ENCODE measurements at places on chromosomes 2 and 18.

DNA sequence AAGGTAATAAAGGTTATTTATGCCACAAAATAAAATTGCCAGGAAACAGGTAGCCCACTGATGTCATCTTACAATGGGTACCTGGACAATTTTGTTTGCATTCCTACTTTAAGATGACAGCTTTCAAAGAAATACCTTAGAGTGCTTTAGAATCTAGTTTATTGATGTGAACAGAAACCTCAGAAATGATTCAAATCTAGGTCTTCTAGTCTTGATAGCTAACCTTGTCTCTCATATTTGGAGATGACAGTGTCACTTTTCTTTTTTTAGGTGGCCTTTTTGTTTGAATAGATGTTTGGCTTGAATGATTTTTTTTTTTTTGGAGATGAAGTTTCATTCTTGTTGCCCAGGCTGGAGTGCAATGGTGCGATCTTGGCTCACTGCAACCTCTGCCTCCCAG is 69.1 kb downstream of the PIK3C3 start:
- H3K27me3 ChIP-seq = no peaks in the 10 kb centered on the region
- no peak for DNase-seq
- H3K36me3 ChIP-seq = peaks cover 73% of the 10 kb centered on the region
- no peak overlapping the region for H3K4me3 ChIP-seq
- H3K4me1 ChIP-seq = no peaks in the 10 kb centered on the region

DNA sequence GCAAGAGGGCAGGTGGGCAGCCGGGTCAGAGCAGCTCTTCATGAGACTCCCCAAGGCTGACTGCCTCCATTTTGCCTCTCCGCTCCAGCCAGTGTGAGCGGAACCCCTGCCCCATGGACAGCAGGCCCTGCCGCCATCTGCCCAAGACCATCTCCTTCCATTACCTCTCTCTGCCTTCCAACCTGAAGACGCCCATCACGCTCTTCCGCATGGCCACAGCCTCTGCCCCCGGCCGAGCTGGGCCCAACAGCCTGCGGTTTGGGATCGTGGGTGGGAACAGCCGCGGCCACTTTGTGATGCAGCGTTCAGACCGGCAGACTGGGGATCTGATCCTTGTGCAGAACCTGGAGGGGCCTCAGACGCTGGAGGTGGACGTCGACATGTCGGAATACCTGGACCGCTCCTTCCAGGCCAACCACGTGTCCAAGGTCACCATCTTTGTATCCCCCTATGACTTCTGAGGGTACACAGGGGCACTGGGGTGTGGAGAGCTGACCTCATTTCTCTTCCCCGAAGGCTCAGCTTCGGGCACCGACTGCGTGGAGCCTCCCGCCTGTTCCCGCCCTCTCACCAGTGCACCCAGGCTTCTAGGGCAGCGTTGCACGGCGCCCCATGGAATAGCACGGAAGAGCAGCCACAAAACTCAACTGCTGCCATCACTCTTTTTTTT is 49.0 kb downstream of the FBLN7 start:
- no peak for DNase-seq
- H3K36me3 ChIP-seq = no peaks in the 10 kb centered on the region
- no peak overlapping the region for H3K27ac ChIP-seq
- peaks cover 15% of the 10 kb centered on the region for H3K4me1 ChIP-seq
- no peaks in the 10 kb centered on the region for H3K27me3 ChIP-seq
- H3K4me3 ChIP-seq = no peak overlapping the region

GRCh38 chr18:23541349-23542093 is 38.2 kb downstream of the RMC1 start:
- peaks cover 70% of the 10 kb centered on the region for H3K36me3 ChIP-seq
- no peak overlapping the region for H3K27ac ChIP-seq
- H3K27me3 ChIP-seq = no peaks in the 10 kb centered on the region
- DNase-seq = no peak
- H3K4me1 ChIP-seq = peaks cover 26% of the 10 kb centered on the region

DNA sequence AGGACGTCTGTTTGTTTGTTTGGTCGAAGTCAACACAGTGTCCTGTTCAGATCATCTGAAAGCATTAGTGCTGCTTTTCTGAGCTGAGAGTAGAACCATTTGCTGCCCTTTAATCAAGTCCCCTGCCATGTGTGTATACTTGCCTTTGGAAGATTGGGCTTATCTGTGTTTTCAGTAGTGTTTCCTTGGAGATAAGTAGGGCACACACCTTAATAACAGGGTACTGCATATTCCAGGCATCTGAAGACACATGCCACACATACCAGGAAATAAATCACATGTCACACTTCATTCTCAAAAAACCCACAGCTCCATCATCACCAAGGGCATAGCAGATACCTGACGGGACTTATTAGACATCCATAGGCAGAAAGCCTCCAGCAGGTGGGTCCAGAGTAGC is 157.4 kb downstream of the SOX11 start:
- H3K27me3 ChIP-seq = no peaks in the 10 kb centered on the region
- H3K36me3 ChIP-seq = no peaks in the 10 kb centered on the region
- DNase-seq = no peak
- no peaks in the 10 kb centered on the region for H3K4me1 ChIP-seq
- H3K4me3 ChIP-seq = no peak overlapping the region
- no peak overlapping the region for H3K27ac ChIP-seq

DNA sequence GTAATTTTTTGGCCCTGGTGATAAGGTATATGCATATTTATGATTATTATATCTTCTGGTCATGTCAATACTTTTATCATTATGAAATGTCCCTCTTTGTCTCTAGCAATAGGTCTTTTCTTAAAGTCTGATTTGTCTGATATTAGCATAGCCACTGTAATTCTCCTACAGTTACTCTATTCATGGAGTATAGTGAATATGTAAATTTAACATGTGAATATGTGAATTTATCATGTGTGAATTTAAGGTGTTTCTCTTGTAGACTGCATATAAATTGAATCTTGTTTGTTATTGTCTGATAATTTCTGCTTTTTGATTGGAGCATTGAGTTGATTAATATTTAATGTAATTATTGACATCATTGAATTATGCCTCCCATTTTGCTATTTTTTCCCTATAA is 259.4 kb downstream of the HRH4 start:
- H3K27ac ChIP-seq = no peak overlapping the region
- H3K36me3 ChIP-seq = no peaks in the 10 kb centered on the region
- H3K4me3 ChIP-seq = no peak overlapping the region
- H3K4me1 ChIP-seq = no peaks in the 10 kb centered on the region

DNA sequence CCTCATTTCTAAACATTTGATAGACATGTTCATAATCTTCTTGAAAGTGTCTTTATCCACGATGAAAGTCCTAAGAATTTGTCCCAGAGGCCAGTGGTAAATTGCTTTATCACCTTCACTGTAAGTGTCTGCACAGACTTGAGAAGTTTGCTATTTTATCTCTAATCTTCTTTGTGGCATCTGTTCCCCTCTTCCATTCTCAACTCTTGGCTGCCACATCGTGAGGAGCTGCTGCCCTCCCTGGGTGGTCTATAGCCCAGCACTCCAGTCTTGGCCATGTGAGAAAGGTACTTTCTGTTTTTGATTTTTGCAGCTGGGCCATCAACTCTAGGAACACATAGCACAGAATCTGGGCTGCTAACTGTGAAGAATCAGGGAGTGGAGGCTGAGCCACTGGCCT is 45.5 kb downstream of the SLC14A2 start:
- no peak overlapping the region for H3K27ac ChIP-seq
- no peaks in the 10 kb centered on the region for H3K36me3 ChIP-seq
- peaks cover 10% of the 10 kb centered on the region for H3K4me1 ChIP-seq

DNA sequence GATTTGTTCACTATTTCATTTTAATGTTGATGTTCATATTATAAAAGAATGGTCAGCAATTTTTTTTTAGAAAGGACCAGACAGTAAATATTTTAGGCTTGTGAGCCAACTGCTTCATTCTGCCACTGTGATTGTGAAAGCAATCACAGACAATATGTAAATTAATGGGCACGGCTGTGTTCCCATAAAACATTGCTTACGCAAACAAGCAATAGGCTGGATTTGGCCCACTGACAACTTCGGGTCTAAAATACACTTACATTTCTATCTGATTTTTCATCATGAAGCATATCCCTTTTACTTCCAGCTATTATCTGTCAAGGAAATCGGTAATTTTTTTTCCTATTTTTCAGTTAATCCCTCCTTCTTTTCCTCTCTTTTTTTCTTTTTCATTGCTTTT is 182.2 kb upstream of the CDH2 start:
- no peaks in the 10 kb centered on the region for H3K36me3 ChIP-seq
- no peaks in the 10 kb centered on the region for H3K4me1 ChIP-seq
- no peaks in the 10 kb centered on the region for H3K27me3 ChIP-seq
- no peak overlapping the region for H3K4me3 ChIP-seq

DNA sequence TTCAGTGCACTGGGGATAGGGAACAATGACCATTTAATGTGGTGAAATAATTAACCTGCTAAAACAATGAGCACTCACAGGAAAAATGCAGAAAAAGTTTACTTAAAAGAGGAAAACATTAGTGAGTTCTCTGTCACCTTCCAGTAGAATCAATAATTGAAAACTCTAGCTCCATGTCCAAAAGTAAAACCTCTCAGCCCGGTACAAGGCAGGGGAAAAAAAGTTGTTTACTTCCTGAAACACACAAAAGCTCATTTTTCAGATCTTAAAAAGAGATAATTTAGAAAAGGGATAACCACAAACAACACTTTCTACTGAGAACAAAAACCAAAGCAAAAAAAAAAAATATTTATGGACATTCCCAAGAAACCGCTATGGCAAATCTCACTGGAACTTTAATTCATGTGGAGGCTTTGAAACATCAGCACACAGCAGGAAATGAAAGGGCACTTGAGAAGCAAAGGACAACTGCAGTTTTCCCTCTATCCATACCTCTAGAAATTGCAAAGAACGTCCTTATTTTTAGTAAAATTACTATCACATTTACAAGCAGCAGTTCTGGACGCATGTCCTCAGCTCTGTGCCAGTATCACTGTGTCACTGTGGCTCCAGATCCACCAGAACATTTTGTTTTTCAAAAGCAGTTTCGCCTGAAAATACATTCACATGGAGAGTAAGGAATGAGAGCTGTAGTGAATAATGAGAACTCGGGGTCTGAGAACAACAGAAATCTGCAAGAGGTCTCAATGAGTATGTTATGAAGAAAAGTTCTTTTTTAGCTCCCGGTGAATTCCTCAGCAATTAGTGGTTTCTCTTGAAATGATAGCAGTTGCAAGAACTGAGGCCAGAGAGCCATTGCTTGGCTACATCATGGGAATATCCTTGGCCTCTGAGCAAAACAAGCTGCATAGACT is 44.7 kb upstream of the DNAH7 start:
- DNase-seq = no peak
- no peaks in the 10 kb centered on the region for H3K36me3 ChIP-seq
- H3K27ac ChIP-seq = no peak overlapping the region
- H3K4me3 ChIP-seq = no peak overlapping the region
- H3K4me1 ChIP-seq = no peaks in the 10 kb centered on the region
- no peaks in the 10 kb centered on the region for H3K27me3 ChIP-seq

DNA sequence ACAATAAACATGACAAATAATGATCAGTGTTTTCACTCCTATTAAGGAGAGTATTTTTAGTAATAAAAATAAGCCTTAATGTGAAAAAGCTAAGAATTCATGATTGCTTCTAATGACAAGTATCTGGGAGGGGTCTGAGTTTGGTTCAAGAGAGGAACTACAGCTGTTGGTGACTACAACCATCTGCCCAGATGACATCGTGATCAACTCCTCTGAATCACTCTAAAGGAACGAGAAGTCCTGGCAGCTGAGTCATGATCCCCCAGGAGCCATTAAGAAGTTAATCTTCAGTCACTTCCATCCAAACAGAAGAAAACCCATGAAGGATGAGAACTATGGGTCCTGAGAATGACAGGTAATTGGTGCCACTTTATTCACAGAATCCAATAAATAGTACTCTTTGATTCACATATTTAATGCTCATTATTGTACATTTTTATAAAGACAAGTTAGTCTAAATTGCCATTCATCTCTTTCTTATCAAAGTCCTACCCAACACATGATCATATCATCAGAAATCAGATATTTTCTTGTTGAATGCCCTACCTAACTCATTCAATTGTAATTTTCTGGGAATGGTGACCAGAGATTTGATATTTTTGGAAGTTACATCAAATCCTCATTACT is 6.8 kb downstream of the TFPI start:
- peaks cover 13% of the 10 kb centered on the region for H3K4me1 ChIP-seq
- H3K36me3 ChIP-seq = no peaks in the 10 kb centered on the region
- H3K27ac ChIP-seq = no peak overlapping the region
- DNase-seq = no peak
- no peak overlapping the region for H3K4me3 ChIP-seq
- no peaks in the 10 kb centered on the region for H3K27me3 ChIP-seq

DNA sequence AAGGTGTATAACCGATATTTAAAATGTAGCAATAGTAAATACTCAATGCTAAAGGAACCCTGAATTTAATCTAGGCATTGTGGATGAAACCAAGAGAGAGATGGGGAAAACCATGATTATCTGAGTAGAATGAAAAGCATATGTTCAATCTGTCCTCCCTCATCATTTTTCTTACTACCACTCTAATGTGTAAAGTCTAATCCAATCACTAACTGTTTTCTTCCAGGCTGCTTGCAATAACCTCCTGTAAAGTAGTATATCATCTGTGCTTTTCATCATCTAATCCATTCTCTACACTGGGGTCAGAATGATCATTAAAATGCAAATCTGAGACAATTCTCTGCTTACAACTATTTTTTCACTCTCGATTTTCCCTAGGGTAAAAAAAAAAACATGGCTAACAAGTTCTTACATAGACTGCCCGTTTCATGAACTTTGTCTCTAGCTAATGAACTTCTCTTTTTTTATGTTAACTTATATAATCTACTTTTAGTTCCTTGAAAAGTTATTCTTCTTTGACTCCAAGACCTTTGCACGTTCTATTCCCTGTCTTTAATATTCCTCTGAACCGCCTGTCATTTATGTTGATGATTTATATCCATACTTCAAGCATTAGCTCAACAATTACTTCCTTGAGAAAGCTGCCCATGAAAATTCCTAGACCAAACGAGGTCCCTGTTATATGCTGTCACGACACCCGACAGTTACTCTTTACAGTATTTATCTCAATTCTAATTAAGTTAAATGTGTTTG is 94.7 kb upstream of the SLC8A1 start:
- H3K27ac ChIP-seq = no peak overlapping the region
- no peak overlapping the region for H3K4me3 ChIP-seq
- H3K4me1 ChIP-seq = no peaks in the 10 kb centered on the region
- no peaks in the 10 kb centered on the region for H3K36me3 ChIP-seq

GRCh38 chr2:157325786-157326185 is at the start of gene ERMN:
TSS of gene ERMN (minus strand) at chr2:157325824. CDS start at chr2:157325642, 182 bp downstream.
- no peaks in the 10 kb centered on the region for H3K27me3 ChIP-seq
- no peak within 1 kb of the TSS for H3K27ac ChIP-seq
- H3K4me3 ChIP-seq = no peak within 1 kb of the TSS
- no peak for DNase-seq

Data from spleen (tissue), 13 donors.